Stimulated activated CD8-positive, alpha-beta memory T cell treated with anti-CD3 and anti-CD28 coated beads, Interleukin-12 subunit alpha, Interleukin-12 subunit beta, amount 100 ng/mL, for 4 hours (primary cell): ENCODE measurements at places on chromosomes 7 and 10.

DNA sequence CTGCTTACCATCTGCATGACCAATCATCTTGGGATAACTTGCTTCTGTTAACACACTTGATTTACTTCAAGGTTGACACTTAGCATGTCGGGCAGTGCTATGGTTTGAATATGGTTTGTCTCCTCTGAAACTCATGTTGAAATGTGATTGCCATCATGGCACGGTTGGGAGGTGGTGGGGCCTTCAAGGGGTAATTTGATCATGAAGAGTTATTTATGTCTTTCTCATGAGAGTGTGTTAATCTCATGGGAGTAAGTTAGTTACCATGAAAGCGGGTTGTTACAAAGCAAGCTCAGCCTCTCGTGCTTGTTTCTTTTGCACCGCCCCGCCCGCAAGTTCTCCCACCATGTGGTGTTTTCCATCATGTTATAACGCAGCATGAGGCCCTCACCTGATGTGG is 163.6 kb downstream of the DOCK4 start:
- DNase-seq: no peak

DNA sequence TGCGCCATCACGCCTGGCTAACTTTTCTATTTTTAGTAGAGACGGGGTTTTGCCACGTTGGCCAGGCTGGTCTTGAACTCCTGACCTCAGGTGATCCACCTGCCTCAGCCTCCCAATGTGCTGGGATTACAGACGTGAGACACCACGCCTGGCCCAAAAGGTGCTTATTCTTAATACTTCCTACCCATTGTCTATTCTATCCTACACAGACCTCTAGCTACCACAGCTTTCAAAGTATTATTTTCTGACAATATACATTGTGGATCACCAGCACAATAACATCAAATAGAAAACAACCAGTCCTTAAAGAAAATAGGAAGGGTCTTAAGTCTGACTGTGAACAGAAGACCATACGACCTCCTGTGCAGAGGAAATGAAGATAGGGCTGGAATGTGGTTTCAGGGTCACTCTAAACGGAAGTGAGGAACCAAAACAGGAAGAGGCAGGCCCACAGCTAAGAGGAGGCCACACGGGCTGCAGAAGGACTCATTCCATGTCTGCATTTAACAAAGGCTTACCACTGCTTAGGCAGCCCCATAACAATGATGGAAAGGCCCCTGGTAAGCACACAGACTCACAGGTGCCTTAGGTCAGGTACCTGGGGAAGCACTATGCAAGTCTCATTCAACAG is 115.2 kb downstream of the ZFAND4 start:
- no peak for DNase-seq

DNA sequence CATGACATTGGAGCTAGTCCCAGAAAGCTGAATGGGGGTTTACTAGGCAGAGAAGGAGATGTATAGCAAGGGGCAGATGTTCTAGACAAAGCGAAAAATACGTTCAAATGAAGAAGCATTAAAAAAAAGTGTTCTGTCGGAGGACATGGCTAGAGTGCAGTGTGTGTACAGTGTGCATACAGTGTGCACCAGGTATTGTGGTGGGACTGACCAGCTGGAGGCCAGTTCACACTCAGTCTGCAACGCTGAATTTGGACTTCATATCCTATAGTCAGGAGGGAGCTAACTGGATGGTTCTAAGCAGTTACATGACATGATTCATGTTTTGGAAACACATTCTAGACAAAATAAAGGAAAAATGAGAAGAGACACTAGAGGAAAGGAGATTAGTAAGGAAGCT is 8.8 kb downstream of the BBIP1 start:
- DNase-seq: no peak

DNA sequence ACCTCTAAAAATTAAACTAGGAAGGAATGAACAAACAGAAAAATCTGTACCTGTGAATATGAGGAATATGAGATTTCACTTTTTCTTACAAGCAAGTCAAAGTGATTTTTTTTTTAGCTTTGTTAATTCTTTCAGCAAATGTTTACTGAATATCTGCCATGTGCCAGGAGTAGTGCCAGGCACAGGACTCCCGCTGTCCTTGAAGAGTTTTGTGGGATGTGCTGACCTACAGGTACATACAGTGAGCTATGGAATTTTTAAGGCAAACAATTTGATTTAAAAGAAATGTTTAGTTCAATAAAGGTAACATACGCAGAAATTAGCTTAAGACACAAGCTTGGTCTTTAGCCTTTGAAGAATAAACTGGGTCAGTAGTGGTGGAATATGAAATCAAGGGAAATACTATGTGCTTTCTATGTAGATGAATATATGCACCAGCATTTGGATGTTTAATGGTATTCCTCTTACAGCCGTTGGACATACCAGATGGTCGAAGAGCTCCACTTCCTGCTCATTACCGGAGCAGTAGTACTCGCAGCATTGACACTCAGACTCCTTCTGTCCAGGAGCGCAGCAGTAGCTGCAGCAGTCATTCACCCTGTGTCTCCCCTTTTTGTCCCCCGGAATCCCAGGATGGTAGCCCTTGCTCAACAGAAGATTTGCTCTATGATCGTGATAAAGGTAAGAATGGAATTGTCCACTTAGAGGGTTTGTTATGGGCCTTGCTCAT is 102.0 kb downstream of the GLCCI1 start:
- DNase-seq: no peak

GRCh38 chr10:61633665-61634064 is 29.1 kb upstream of the CABCOCO1 start:
- no peak for DNase-seq

- no peak for DNase-seq
Measured at GRCh38 chr7:28484606-28484935, 72.3 kb downstream of the CREB5 start.

- DNase-seq: no peak
Measured at GRCh38 chr10:91996266-91996665, 72.7 kb downstream of the BTAF1 start.

DNA sequence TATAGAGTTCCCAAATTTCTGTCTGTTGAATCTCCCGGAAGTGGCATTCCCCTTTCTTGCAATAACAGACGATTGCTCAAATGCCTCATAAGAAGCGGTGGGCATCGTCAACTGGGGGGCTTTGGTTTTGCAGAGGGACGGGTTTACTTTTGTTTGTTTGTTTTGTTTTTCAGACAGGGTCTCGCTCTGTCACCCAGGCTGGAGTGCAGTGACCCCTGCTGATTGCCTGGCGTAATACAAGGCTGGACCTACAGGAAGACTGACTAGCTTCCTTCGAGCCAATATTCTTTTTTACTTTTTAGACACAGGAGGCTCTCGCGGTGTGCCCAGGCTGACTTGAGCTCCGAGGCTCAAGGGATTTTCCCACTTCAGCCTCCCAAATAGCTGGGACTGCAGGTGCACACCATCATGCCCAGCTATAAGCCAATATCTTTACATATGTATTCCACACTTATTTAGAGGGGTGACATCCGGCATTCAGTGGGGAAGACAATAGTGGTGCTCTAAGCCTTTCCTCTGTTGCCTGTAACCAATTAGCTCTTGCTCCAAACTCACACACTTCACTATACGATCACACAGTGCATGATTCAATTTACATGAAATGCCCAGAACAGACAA is 58.1 kb downstream of the FHIP2A start:
- no peak for DNase-seq

GRCh38 chr7:126700807-126701604 is 551.7 kb downstream of the GRM8 start:
- no peak for DNase-seq

GRCh38 chr7:144817001-144817400 is 18.9 kb downstream of the TPK1 start:
- DNase-seq: no peak

DNA sequence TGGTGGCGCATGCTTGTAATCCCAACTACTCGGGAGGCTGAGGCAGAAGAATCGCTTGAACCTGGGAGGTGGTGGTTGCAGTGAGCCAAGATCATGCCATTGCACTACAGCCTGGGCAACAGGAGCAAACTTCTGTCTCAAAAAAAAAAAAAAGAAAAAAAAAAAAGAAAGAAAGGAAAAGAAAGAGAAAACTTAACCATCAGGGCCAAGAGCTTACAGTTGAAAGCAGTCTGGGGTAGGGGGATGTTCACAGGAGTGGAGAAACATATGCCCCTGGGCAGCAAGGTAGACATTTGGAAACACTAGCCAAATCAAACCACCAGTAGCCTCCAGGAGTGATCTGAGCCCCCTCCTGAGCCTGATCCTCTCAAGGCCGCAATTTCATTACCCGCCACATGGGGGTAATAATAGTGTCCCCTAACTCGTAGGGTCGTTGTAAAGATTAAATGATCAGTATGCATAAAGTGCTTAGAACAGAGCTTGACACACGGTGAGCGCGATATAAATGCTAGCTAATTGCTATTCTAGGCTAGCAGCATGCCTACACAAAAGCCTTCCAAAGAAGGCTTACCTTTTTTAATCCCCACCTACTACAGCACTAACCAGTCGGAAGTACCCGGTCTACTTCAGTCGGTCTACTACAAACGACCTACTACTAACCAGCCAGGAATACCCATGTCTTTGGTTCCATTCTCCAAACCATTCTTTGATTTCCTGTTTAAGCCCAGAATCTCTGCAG is 274.3 kb upstream of the NEBL start:
- DNase-seq: no peak

DNA sequence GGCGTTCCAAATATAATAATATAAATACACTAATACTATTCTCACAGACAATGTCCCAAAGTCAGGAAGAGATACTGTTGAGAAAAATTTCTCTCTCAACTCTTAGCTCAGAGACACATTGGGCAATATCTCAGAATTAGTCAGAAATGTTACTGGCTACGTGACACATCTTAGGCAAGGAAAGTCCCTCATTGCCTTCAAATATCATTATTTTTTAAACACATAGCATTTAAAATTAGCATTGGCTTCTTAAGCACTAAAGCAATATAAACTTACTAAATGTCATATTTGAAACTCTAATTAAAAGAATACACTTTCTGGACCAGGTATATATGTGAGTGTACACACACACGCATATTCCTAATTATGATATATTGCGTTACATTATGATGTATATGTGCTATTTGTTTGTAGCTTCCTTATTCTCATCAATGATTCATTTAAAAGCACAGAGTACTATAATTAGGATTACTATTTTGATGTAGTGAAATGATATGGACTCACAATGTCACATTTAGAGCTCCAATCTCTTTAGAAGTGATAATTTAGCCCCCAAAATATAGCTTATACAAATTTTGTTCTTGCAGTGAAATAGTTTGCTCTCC is 255.8 kb downstream of the TWIST1 start:
- DNase-seq: no peak

DNA sequence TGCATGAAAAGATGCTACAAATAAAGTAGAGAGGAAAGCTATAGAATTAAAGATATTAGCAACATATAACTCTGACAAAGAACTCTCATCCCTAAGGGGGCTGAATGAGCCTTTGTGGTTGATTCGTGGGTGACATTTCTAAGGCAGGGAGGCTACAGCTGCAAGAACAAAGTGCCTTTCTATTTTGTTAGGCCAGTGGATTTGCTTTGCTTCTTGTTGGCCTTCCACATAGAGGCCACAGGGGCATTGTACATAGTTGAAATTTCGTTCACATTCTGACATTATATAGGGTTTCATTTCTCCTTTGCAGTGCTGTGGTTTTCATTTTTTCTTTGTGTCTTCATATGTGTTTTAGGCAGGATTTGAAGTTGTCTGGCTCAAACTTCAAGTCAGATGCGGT is 819.2 kb upstream of the C7orf33 start:
- DNase-seq: no peak

DNA sequence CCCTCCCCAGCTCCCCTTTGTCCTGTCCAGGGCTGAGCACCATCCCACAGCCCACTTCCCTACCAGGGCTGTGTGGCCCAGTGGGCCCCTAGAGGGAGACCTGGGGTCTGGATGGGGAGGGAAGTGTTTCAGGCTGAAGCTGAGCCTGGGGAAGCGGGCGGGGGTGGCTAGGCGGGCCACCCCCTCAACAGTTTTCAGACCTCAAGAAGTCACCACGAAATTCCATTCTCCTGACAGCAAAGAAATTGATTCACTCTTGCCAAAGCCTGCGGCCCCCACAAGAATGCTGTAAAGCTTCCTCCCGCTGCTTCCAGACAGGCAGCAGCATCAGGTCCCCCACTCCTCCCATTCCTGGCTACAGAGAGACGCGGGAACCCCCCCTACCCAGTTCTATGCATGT is 2.5 kb upstream of the LFNG start:
- DNase-seq: no peak

GRCh38 chr10:87702973-87703294 is 43.3 kb downstream of the PAPSS2 start:
- no peak for DNase-seq

- no peak for DNase-seq
Measured at GRCh38 chr7:66150471-66150870, 35.8 kb downstream of the CRCP start.

- DNase-seq: no peak
Measured at GRCh38 chr7:107614425-107614824, 34.4 kb downstream of the BCAP29 start.

GRCh38 chr7:155167706-155168365 is 97.7 kb downstream of the HTR5A start:
- no peak for DNase-seq

- DNase-seq: no peak
Measured at GRCh38 chr10:7085147-7085912, 325.5 kb downstream of the SFMBT2 start.

GRCh38 chr7:64774204-64774842 is 19.9 kb upstream of the ZNF138 start:
- no peak for DNase-seq

- no peak for DNase-seq
Measured at GRCh38 chr10:121324678-121325213, 273.5 kb downstream of the FGFR2 start.

DNA sequence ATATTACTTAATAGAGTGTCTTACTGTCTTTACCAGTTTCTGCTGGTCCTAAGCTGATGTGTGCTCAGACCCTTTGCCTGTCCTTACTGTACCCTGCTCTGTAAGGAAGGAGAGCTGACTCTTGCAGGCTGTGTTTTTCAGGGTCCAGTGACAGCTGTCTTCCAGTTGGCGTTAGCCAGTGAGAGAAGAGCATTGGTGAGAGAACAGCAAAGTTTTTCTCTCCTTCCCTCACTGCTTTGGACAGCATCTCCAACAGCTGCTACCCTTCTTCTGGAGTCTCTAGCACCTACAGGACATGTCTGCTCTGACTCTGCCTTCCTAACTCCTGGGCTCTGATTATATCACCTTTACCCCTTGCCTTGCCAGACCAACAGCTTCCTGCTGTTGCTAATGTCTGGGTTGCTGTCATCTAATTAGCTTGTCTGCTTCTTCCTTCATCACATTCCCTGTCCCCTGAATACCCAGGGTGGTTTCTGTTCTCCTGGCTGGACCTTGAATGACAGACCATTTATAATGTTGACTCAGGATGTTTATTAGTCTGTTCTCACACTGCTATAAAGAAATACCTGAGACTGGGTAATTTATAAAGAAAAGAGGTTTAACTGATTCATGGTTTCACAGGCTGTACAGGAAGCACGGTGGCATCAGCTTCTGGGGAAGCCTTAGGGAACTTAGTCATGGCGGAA is 23.5 kb upstream of the PANK1 start:
- no peak for DNase-seq
